ENCODE measurements at places on chromosomes 1 and 21.

- DNase-seq: no peak
These were observed 121.9 kb downstream of the PTPRU start for GRCh38 chr1:29358183-29358582.

GRCh38 chr1:119653839-119654170 is 5.7 kb upstream of the ZNF697 start:
- no peak for DNase-seq

DNA sequence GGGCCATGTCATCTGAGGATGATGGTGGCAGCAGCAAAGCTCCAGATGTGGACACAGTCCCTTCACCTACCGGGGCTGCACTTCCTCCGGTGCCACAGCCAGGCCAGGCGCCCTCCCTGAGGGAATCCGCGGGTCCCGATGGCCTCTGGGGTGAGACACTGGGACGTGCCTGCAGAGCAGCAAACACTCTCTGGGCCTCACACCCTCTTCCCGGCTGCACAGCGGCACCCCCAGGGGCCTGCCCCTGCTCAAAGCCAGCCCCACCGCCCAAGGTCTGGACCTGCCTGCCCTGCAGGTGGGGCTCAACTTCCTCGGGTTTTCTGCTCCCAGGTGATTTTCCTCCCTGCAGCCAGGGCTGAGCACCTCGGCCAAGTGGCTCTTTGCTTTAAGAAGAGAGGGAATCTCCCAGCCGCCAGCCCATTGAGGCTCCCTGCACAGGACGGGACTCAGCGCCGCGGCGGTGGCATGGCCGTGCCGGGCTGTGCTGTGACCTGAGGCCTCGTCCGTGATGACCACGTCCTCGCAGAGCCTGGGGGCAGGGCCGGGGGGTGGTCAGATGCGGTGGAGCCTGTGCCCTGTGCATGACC is 21.3 kb upstream of the COL18A1 start:
- no peak for DNase-seq

GRCh38 chr21:46038871-46039397 is 57.4 kb downstream of the COL6A1 start:
- DNase-seq: no peak

GRCh38 chr1:211944733-211945500 is 90.4 kb downstream of the INTS7 start:
- DNase-seq: peak; percentile 13

DNA sequence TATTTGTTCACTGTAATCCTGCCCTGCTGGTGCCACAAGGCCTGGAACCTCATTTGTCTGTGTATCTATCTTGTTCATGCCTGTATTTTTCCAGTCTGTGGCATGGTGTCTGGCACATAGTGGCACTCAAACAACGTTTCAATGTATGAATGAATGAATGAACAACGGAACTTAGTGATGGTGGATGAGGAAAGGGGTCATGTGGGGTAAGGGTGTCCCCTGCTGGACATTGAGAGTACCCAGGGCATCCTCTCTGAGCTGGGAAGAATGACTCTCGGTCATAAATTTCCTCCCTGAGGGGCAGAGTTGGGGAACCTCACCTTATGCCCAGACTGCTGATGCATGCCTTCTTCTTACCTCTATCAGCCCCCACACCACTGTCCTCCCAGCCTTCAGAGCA is 18.9 kb upstream of the ZNF683 start:
- peak; percentile 14 for DNase-seq

GRCh38 chr21:43361127-43361492 is 65.8 kb downstream of the SIK1 start:
- no peak for DNase-seq

GRCh38 chr1:20507248-20507563 is 745 bp downstream of the MUL1 start:
- DNase-seq: no peak

- DNase-seq: no peak
These were observed 1.5 kb upstream of the RGS1 start for GRCh38 chr1:192574073-192574472.

GRCh38 chr1:153779781-153780541 is 4.8 kb downstream of the SLC27A3 start:
- DNase-seq: no peak

DNA sequence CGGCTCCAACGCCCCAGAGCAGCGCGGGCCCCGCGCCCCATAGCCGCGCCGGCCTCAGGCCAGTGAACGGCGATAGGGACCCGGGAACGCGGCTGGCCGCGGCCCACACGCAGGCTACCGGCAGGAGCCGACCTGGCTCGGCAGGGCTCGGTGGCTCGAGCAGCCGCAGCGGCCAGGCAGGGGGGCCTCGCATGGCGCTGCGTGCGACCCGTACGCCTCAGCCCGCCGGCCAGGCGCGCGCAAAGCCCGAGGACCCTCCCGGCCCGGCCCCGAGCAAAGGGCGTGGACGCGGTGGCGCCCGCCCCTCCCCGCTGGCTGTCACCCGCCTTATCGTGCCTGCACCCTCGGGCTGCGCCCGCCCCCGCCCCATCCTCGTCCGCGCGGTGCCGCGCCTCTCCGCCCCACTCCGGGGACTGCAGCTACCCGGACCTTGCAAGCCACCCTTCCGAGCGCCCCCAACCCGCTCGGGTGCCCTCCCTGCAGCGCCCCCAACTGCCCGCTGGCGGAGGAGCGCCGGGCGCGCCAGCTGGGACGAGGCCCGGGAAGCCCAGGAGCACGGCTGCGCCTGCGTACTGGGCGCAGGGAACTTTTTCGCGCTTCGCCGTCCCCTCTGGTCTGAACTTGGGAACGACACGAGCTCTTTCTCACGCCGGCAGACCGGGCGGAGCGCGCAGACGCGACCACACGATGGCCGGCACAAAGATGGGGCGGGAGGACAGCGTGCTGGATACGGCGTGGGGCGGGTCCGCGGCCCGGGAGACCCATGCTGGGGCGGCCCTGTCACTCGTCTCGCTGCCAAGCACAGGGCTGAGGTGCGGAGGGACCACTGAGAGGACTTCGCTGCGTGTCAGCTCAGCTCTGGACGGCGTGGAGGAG is at the start of gene ABCB10:
Gene ABCB10, minus strand, starts transcription at position 248 of the 876 bp plus-strand sequence. Its CDS starts 55 bp downstream, at position 193.
- peak; percentile 97 for DNase-seq

GRCh38 chr21:41745971-41746743 is 20.7 kb downstream of the RIPK4 start:
- DNase-seq: no peak
